ENCODE measurements at places on chromosomes 16 and 17.

DNA sequence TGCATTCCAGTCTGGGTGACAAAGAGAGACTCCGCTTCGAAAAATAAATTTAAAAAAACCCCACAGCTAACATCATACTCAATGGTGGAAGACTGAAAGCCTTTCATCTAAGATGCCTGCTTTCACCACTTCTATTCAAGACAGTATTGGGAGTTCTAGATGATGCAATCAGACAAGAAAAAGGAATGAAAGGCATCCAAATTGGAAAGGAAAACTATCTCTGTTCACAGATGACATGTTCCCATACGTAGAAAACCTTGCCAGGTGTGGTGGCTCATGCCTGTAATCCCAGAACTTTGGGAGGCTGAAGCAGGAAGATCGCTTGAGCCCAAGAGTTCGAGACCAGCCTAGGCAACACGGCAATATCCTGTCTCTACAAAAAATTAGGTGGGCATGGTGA is 31.1 kb downstream of the RANBP10 start:
- DNase-seq, result no peak

DNA sequence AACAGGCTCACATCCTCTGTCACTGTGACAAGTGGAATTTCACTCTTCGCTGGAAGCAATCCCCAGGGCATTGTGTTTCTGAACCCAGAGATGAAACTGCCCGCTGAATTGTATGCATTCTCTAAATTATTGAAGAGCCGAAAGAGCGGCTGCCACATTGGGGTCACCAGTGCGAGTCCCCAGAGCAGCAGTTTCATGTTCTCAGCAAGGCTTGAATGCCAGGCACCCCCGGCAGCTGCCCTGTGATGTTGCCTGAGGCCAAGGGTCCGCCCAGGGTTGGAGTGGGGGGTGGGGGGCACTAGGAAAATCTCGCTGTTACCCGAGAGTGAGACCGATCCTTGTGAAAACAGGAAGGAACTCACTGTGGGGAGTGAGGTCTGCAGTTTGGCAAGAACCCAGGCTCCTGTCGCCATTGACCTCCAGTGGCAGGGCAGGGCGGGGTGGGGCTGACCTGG is 20.7 kb upstream of the BCAR1 start:
- DNase-seq, result no peak

GRCh38 chr17:47996201-47996600 is 25.3 kb downstream of the CDK5RAP3 start:
- no peak for DNase-seq

DNA sequence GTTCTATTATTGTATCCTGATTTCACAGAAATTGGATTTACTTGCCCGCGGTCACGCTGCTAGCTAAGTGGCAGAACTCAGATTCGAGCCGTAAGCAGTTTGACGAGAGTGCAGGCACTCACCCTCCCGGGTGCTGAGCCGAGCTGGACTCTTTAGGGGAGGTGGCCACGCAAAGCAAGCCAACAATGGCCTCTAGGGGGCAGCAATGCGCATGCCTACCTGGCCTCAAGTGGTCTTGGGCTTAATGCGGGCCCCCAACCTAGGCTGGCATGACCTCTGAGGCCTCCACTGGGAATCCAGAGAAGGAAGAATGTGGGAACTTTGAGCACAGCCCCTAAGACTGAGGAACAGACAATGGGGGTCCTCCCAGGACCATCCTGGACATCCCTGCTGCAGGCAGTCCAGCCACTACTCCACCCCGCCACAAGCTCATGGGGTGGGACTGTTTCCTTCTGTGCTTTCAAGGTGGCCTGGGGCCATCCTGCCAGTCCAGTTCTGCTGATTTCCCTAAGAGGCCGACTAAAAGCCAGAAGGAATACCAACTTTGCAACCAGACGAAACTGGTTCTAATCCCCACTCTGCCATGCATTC is 276.5 kb downstream of the XYLT1 start:
- no peak for DNase-seq

GRCh38 chr16:66578651-66579531 is at the start of gene CMTM2:
TSS of gene CMTM2 (plus strand) at chr16:66579463. CDS start at chr16:66579608, 145 bp downstream.
- no peak for DNase-seq

GRCh38 chr17:57938061-57938502 is 17.1 kb downstream of the CUEDC1 start:
- peak; percentile 91 for DNase-seq

DNA sequence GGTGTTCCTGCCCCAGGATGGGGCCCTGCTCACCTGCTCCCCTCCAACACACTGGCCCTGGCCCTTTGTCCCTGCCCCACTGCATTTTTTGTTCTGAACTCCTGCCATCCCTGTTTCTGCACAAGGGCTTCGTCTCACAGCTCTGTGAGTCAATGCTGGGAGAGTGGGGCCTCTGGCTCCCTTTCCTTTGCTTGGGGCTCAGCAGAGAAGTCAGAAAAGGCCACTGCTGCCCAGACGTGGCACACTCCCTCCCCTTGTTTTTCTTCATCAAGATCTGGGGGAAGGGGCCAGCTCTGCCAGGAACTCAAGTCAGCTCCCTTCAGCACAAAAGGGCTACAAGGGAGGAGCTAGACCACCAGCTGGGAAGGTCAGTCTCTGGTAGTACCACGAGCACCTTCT is 8.9 kb downstream of the PROCA1 start:
- DNase-seq, result no peak

- no peak for DNase-seq
These were observed 61.4 kb downstream of the AMFR start for GRCh38 chr16:56363781-56364565.

GRCh38 chr16:86134802-86135461 is 236.0 kb downstream of the IRF8 start:
- DNase-seq, result no peak

GRCh38 chr17:50266384-50267073 is 7.7 kb upstream of the TMEM92 start:
- no peak for DNase-seq

- DNase-seq, result no peak
These were observed 5.2 kb downstream of the EPN2 start for GRCh38 chr17:19242323-19242722.

GRCh38 chr17:4584101-4584916 is at the start of gene SMTNL2:
TSS of gene SMTNL2 (plus strand) at chr17:4584529. CDS start at chr17:4584606, 77 bp downstream.
- DNase-seq, result no peak

DNA sequence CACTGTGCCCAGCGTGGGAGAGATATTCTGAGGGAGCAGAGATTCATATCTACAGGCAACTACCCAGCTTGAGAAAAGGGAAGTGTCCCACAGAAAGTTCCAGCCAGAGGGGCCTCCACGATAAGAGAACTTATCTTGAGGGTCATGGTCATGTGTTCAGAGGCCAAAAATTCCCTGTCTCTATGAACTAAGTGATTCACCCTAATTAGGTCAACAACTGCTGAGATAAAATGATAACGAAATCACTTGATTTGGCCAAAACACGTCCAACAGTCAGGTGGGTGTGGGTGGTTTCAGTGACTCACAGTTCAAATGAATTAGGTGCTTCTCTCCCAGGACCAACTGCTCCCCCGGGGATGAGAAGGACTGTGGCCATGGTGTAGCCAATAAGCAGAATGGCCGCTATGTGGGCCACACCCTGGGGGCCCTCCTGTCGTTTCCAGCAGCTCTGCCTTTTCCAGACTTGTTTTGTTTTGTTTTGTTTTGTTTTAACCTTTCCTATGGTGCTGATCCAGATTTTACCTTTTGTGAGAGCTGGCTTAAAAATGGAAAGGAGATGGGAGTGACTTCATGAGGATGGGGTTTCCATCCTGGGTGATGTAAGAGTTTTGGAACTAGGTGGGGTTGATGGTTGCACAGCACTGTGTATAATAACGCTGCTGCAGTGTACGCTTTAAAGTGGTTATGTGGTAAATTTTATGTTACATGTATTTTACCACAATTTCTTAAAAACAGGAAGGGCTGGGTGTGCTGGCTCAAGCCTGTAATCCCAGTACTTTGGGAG is 8.7 kb downstream of the DNAI2 start:
- no peak for DNase-seq

Data from DMS153 (cell line).